ENCODE measurements at places on chromosomes 3 and 15. TPM values are rescaled to one million over a fixed set of nuclear protein-coding genes. Genes with fewer than 3 reads are reported as not detected.
A peak's percentile ranks its signal among the peaks of the same experiment; 100 is the strongest.

UBL7 gene
- 33.1 TPM for total RNA-seq

- DNase-seq, result no peak
These were observed 136.6 kb upstream of the PTX3 start for GRCh38 chr3:157300094-157300493.

NAALADL2 gene
- 3.4 TPM for total RNA-seq

GRCh38 chr3:44050867-44051266 lies 190.8 kb upstream of the TOPAZ1 start:
- no peak for DNase-seq

GRCh38 chr3:22269831-22270230 lies 518.8 kb upstream of the ZNF385D start:
- DNase-seq, result no peak

NEK10 gene
- 5.6 TPM for total RNA-seq

- DNase-seq, result peak; percentile 35
These were observed 37.2 kb downstream of the SLC6A6 start for GRCh38 chr3:14439501-14440167.

DNA sequence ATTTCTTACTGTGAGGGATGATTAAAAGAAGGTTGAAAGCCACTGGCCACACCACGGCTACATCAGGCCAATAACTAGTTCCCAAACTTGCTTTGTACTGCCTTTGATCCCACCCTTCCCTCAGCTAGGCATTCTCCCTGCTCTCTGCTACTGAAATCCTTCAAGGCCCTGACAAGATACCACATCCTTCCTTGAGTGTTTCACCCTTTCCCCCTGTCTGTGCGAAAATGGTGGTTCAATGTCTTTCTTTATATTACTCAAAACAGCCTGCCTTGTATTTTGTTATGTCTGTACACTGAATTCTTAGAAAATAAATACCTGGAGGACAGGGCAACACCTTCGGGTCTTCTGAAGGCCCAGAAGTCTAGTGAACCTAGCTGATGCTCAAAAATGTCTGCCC lies 932 bp upstream of the VPS8 start:
- DNase-seq, result no peak

DNA sequence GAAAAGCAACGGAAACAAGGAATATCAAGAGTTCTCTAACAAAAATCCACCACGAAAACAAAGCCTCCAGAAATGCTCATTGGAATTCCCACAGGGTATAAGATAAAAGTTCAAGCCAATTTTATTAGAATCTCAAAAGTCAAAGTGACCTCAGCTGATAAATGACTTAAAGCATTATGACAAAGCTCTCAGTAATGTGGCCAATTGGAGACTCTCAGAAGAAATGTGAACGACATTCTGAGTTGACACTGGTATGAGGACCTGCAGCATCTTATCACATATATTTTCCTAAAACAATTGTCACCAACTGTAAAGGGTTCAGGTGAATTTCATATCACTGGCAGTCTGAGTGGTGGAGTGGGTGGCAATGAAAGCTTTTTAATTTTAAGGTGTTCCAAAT lies 199.1 kb downstream of the FOXP1 start:
- DNase-seq, result no peak

PCSK6 gene
- total RNA-seq, result 0.26 TPM

DNA sequence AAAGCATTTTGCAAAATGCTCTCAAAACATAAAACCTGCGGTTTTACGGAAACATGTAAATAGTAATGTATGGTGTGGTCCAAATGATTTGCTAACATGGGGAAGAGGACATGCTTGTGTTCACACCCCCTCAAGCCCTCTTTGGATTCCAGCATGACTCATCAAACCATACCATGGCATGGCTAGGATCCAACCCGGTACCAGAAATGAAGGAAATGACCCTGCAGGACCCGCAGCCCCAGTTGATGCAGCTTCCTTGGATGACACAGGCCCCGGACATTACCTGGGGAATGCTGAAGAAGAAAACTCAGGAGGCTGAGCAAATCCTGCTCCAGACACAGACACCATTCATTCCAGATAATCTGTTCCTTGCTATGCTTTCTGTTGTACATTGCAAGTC lies 222.9 kb downstream of the DTWD1 start:
- DNase-seq, result no peak

GRCh38 chr3:41324156-41324475 lies 124.8 kb downstream of the CTNNB1 start:
- DNase-seq, result no peak

GRCh38 chr3:71201939-71202338 lies 381.6 kb downstream of the FOXP1 start:
- no peak for DNase-seq

DNA sequence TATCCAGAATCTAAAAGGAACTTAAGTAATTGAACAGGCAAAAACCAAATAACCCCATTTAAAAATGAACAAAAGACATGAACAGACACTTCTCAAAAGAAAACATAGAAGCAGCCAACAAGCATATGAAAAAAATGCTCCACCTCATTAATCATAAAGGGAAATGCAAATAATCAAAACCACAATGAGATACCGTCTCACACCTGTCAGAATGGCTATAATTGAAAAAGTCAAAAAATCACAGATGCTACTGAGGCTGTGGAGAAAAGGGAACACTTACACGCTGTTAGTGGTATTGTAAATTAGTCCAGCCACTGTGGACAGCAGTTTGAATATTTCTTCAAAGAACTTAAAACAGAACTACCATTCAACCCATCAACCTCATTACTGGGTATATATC lies 220.7 kb downstream of the MEX3B start:
- no peak for DNase-seq

- DNase-seq, result no peak
These were observed 1006.6 kb upstream of the CFAP20DC start for GRCh38 chr3:60056404-60056803.

GRCh38 chr3:37627951-37628620 lies 233.6 kb upstream of the CTDSPL start:
- DNase-seq, result no peak

Data from pulmonary artery endothelial cell (primary cell).